ENCODE measurements at places on chromosomes 4 and X. TPM values are rescaled to one million over a fixed set of nuclear protein-coding genes. Genes with fewer than 3 reads are reported as not detected.

GRCh38 chrX:1463581-1463980 is 10.9 kb upstream of the ASMTL start:
- no peak for DNase-seq
- H3K27ac ChIP-seq, result no peak overlapping the region
- H3K4me3 ChIP-seq, result no peak overlapping the region
- no peaks in the 10 kb centered on the region for H3K36me3 ChIP-seq

- H3K4me3 ChIP-seq, result no peak overlapping the region
- peaks cover 7% of the 10 kb centered on the region for H3K4me1 ChIP-seq
- no peaks in the 10 kb centered on the region for H3K27me3 ChIP-seq
- H3K36me3 ChIP-seq, result peaks cover 57% of the 10 kb centered on the region
These were observed 16.7 kb downstream of the RBMX start for GRCh38 chrX:136863826-136864225.

Gene EDA2R
- total RNA-seq, result 11.9 TPM

Gene TMEM154
- 1.9 TPM for total RNA-seq

Gene RTL3
- not detected for total RNA-seq

DNA sequence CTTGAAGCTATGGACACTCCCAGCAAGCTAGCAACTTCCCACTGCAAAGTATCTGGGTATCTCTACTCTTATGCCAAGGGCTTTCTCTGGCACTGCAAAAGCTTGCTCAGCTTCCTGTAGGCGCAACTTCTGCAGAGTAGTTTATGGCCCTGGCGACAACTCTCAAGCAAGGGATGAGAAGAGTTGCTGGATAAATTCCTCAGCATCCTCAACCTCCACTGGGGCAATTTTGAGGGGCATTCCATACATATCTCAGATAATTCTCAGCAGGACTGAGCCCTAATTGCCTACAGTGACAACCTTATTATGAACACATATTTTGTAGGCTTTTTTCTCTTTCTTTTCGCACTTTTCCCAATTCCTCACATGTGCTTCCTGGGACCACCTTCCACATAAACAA is 31.2 kb upstream of the TAB3 start:
- H3K36me3 ChIP-seq, result no peaks in the 10 kb centered on the region
- no peaks in the 10 kb centered on the region for H3K4me1 ChIP-seq
- no peaks in the 10 kb centered on the region for H3K27me3 ChIP-seq

DNA sequence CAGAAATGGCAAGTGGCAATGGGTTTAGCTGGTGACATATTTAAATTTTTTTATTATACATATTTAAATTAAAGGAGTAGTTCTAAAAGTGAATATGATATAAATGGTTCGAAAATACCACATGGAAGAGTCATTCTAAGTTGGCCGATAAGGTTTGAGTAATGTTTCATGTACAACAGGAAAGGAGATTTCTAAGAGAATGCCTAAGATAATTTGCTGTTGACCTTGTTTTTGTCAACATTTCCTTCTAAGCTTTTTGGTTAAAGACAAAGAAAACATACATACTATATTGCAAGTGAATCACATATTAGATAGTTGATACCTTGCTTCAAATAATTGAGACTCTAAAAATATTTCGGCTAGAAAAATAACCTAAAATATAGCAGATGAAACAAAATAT is 526.6 kb upstream of the SLIT2 start:
- no peak overlapping the region for H3K27ac ChIP-seq
- H3K27me3 ChIP-seq, result no peaks in the 10 kb centered on the region
- no peaks in the 10 kb centered on the region for H3K4me1 ChIP-seq
- H3K36me3 ChIP-seq, result no peaks in the 10 kb centered on the region
- no peak overlapping the region for H3K4me3 ChIP-seq

Gene ANOS1
- total RNA-seq, result 27.3 TPM

DNA sequence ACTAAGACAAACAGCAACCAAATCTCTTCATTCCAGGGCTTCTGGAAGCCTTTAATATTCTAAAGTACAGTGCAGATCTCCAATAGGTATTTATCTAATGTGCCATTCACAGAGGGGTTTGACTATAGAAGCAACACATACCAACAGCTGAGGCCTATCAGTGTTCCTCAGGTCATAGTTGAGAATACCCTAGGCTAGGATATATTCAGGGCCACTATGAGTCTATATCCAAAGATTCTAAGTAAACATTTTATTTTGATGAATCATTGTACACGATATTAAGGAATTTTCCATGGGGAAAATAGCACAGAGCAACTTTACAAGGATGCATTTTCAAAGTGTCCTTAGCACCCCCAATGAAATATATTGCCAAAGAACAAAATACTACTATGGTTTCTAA is 9.7 kb downstream of the SMIM10 start:
- DNase-seq, result no peak
- H3K4me3 ChIP-seq, result no peak overlapping the region
- no peaks in the 10 kb centered on the region for H3K27me3 ChIP-seq
- H3K27ac ChIP-seq, result no peak overlapping the region

Gene APLN
- 2.6 TPM for total RNA-seq

DNA sequence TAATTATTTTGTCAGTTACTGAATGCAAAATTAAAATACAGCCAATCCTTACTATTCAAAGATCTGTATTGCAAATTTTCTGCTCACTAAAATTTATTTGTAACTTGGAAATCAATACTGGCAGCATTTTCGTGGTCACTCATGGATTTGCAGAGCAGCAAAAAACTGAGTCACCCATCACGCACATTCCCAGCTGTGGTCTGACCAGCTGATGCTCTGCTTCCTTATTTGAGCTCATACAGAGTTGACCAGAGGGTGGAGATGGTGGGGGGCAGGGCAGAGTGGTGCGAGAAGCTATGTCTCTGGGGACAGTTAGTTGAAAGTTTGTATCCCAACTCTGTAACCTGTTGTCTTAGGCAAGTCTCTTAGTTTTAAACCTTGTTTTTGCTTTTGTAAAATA is 214.8 kb downstream of the SPCS3 start:
- DNase-seq, result no peak
- H3K36me3 ChIP-seq, result no peaks in the 10 kb centered on the region
- H3K4me3 ChIP-seq, result no peak overlapping the region
- peaks cover 3% of the 10 kb centered on the region for H3K4me1 ChIP-seq
- H3K27ac ChIP-seq, result no peak overlapping the region

DNA sequence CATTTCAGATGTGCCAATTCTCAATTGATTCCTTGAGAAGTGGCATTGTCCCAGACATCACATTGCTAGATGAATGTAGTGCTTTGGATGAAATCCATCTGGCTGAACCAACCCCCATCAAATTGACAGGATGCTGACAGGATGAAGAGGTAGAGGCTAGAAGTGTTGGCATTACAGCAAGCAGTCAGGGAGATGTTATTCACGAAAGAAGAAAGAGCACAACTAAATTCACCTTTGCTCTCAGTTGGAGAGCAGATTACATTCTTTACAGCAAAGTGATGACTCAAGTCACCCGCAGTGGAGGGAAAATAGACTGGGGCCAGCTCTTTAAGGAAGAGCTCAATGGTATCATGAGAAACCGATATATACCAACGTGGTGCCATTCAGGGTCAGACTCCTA is 259.6 kb downstream of the C4orf33 start:
- no peaks in the 10 kb centered on the region for H3K27me3 ChIP-seq
- no peak overlapping the region for H3K27ac ChIP-seq
- no peak overlapping the region for H3K4me3 ChIP-seq
- DNase-seq, result no peak
- no peaks in the 10 kb centered on the region for H3K36me3 ChIP-seq

GRCh38 chrX:64202808-64203325 is 2.6 kb downstream of the AMER1 start:
- H3K4me1 ChIP-seq, result peaks cover 35% of the 10 kb centered on the region
- H3K36me3 ChIP-seq, result no peaks in the 10 kb centered on the region
- peaks cover 14% of the 10 kb centered on the region for H3K27me3 ChIP-seq
- H3K4me3 ChIP-seq, result no peak overlapping the region
- no peak overlapping the region for H3K27ac ChIP-seq

Gene HMX1
- total RNA-seq, result 10.0 TPM

DNA sequence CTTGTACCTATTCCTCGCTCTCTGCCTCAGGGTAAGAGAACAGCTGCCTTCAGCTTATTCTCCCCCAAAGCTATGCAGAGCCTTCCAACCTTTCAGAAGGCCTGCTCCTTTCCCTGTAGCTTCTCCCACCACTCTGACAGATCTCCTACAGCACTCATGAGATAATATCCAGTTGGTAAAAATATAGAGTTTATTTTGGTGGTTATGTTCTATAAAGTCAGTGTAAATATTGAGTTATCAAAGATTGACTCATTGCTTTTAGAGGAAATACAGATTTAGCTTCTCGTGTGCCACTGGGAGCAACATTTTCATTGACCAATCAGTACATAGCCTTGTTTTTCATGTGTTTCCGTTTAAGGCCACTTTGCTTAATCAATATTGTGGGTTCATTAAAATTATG is 216.2 kb upstream of the TECRL start:
- H3K27ac ChIP-seq, result no peak overlapping the region
- DNase-seq, result no peak
- peaks cover 20% of the 10 kb centered on the region for H3K4me1 ChIP-seq

- H3K4me3 ChIP-seq, result no peak overlapping the region
- H3K27me3 ChIP-seq, result no peaks in the 10 kb centered on the region
- no peak for DNase-seq
- no peak overlapping the region for H3K27ac ChIP-seq
- no peaks in the 10 kb centered on the region for H3K36me3 ChIP-seq
- no peaks in the 10 kb centered on the region for H3K4me1 ChIP-seq
These were observed 85.0 kb upstream of the ADRA2C start for GRCh38 chr4:3681191-3681590.

Gene CLNK
- total RNA-seq, result not detected

Data from WTC11 (cell line).